ENCODE measurements at places on chromosomes 13 and 19.

DNA sequence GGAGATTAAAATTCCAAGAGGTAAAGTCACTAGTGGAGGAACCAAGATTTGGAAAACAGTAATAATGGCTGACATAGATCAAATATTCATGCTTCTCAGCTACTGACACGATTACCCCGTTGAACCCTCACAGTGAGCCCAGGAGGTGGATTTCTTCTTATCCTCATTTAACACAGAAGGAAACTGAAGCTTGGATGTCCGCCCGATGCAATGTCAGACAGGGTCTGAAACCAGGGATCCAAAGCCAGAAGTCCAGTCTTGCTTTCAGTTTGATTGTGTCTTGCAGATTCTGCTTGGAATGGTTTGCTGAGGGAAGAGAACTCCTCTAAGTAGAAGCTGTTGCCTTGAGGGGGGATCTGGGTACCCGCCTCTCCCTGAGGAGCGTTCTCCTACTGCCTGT is 404.7 kb downstream of the KCNRG start:
- no peak for DNase-seq

- no peak for DNase-seq
These were observed 4.5 kb upstream of the ZNF175 start for GRCh38 chr19:51566489-51567100.

DNA sequence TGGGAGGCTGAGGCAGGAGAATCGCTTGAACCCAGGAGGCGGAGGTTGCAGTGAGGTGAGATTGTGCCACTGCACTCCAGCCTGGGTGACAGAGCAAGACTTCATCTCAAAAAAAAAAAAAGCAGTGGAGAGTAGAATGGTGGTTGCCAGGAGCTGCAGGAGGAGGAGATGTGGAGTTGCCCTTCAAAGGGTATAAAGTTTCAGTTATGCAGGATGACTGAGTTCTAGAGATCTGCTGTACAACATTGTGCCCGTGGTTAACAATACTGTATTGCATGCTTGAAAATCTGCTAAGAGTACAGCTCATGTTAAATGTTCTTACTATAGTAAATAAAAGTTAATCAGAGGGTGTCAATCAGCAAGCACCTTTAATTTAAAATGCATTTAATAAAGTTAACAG is 28.4 kb upstream of the LATS2 start:
- no peak for DNase-seq

GRCh38 chr13:60482012-60482411 is 85.0 kb downstream of the TDRD3 start:
- DNase-seq = peak; percentile 17

- DNase-seq = no peak
These were observed 218.1 kb upstream of the OBI1 start for GRCh38 chr13:78876915-78877549.

DNA sequence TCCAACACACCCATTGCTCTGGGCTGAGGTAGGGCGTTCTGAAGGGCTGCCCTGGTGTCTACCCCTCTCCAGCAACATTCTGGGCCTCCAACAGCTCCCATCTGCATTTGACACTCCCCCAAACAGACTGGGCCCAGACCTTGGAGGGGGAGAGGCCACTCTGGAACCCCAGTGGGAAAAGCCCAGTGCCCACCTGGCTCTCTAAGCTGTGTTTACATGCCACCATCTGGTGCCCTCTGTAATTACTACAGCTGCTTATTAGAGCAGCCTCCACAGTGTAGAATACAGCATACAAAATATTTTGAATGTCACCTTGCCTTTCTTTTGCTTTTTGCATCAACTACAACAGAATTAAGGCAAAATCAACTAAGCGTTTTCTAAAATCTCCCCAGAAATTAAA is 35.8 kb upstream of the TM9SF2 start:
- DNase-seq = no peak

- peak; percentile 68 for DNase-seq
These were observed 143.9 kb upstream of the TSC22D1 start for GRCh38 chr13:44719857-44720671.

DNA sequence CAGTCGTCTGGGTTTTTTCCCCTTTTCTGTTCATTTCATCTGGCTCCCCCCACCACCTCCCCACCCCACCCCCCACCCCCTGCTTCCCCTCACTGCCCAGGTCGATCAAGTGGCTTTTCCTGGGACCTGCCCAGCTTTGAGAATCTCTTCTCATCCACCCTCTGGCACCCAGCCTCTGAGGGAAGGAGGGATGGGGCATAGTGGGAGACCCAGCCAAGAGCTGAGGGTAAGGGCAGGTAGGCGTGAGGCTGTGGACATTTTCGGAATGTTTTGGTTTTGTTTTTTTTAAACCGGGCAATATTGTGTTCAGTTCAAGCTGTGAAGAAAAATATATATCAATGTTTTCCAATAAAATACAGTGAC is 9.3 kb downstream of the CALM3 start:
- no peak for DNase-seq

DNA sequence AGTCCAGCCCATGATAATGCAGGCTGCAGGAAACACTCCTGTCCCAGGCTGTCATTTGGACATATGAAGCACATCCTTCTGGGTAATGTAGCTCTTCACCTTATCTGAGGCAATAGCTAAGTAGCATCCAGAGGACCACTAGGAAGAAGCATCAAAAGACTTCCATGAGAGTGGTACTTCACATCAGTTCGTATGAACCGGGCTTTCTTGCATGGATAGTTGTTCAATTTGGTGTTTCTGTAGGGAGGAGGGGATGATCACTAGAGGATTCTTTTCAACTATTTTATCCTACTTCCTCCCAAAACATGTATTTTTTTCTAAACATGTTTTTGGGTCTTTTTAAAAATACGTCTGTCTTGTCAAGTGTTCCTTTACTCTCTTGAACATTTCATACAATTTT is 12.9 kb downstream of the ZNF302 start:
- no peak for DNase-seq

DNA sequence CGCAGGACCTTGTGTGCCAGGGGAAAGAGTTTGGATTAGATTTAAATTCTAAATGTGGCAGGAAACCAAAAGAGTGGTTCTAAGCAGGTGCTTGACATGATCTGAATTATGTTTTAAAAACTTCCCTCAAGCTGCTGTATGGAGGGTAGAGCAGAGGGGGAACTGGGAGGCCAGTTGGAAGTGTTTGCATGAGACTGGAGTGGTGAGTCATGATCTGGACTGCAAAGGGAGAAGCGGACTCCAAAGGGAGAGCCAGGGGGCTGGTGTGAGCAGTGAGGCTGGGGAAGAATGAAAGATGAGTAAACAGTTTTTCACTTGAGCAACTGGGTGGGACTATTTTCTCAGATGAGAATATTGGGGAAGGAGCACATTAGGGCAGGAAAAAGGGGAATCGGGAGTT is 206.1 kb downstream of the DNAJC15 start:
- DNase-seq = no peak

- DNase-seq = peak; percentile 42
These were observed 1.5 kb upstream of the TRPC4 start for GRCh38 chr13:37870895-37871550.

DNA sequence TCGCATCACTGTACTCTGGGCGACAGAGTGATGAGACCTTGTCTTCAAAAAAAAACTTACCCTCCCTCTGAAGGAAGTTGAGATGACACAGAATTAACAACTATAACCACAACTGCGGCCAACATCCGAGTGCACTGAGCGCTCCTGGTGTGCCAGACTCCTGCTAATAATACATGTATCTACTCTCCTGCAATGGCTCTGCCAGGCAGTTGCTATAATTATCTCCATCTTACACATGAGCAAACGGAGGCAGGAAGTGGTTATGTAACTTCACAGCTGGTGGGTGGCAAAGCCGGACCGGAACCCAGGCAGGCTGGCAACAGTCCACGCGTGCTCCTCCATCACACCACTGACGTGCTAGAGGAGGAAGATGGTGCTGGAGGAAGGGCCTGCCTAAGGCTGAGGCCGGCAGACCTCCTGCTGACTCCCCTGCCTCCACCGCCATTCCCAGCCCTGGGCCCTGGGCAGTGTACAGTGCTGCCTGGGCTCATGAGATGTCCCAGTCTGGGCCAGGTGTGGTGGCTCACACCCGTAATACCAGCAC is 12.6 kb downstream of the XRCC1 start:
- DNase-seq = peak; percentile 28

GRCh38 chr13:106104281-106104901 is 431.1 kb downstream of the EFNB2 start:
- peak; percentile 86 for DNase-seq

DNA sequence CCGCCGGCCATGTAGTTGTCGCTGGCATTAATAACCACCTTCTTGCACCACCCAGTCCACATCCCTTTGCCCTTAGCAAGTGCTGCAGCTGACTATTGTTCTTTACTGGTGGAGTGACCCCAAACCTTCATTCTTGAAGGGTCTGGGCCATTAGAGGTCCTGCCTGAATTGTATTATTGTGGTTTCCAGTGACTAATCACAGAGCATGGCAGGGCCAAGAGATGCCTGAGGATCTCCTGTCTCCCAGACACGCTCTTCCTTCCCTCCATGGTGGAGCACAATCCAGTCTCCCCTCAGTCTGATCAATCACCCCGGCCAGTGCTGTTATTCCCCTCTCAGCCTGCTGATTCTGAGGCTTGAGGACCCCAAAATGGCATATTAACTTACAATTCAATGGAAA is 39.0 kb downstream of the C1QTNF9 start:
- DNase-seq = no peak

DNA sequence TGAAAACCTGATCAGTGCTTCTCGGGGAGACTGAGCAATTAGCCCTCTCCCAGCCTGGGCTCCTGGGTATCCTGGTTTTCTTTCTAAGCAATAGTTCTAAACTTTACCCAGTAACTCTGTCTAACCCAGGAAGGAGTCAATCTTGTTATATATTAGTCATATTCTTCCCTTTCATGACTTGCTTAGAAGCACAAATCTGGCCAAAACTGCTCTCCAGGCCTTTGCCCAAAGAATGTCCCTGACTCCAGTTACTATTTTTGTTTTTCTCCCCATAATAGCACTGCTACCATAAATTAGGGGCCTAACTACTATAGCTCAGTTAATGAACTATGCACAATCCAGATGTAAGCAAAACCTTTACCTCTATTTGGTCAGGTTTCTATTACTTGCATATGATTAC is 355.8 kb upstream of the HTR2A start:
- no peak for DNase-seq

- DNase-seq = no peak
These were observed 43.9 kb upstream of the ZNF724 start for GRCh38 chr19:23294141-23294540.

GRCh38 chr19:17517898-17518297 is 6.4 kb downstream of the PGLS start:
- DNase-seq = no peak

- DNase-seq = no peak
These were observed 123.2 kb upstream of the SPACA7 start for GRCh38 chr13:112252804-112253590.
